Fibroblast of lung (primary cell): ENCODE measurements at places on chromosomes 7 and 10. TPM values are rescaled to one million over a fixed set of nuclear protein-coding genes. Genes with fewer than 3 reads are reported as not detected.

TMEM236 gene
- under 0.01 and 0.17 TPM in 2 replicates for total RNA-seq

PILRB gene
- 3.6 and 4.3 TPM in 2 replicates for total RNA-seq

C10orf143 gene
- total RNA-seq, result 0.51 and 2.0 TPM in 2 replicates

DNA sequence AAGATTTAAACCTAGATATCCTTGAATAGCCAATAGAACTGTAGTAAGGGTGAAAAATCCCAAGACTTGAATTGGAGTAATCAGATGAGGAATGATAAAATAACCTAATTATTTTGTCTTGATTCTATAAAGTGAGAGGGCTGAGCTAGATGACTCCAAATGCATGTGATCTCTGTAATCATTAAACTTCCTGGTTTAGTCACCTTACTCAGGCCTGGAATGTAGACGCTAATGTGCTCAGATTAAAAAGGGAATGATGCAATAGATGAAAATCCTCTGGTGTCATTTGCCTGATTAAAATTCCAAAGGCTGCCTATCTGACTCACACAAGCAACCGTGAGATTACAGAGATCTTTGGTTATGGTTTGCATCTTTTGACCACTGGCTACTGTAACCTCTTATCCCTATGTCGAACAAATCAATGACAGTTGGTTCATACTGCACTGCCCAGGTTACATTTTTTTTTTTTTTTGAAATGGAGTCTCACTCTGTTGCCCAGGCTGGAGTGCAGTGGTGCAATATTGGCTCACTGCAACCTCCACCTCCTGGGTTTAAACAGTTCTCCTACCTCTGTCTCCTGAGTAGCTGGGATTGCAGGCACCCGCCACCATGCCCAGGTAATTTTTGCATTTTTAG, 2.9 kb upstream of the HKDC1 start:
- H3K4me1 ChIP-seq, result peaks cover 3% of the 10 kb centered on the region
- no peak overlapping the region for H3K4me3 ChIP-seq
- no peaks in the 10 kb centered on the region for H3K27me3 ChIP-seq

GRCh38 chr10:18008986-18009385, 57.3 kb downstream of the SLC39A12 start:
- peak; percentile 20 for DNase-seq
- peaks cover 7% of the 10 kb centered on the region for H3K4me1 ChIP-seq
- H3K4me3 ChIP-seq, result no peak overlapping the region
- H3K27me3 ChIP-seq, result no peaks in the 10 kb centered on the region
- H3K36me3 ChIP-seq, result no peaks in the 10 kb centered on the region
- H3K27ac ChIP-seq, result no peak overlapping the region

DNA sequence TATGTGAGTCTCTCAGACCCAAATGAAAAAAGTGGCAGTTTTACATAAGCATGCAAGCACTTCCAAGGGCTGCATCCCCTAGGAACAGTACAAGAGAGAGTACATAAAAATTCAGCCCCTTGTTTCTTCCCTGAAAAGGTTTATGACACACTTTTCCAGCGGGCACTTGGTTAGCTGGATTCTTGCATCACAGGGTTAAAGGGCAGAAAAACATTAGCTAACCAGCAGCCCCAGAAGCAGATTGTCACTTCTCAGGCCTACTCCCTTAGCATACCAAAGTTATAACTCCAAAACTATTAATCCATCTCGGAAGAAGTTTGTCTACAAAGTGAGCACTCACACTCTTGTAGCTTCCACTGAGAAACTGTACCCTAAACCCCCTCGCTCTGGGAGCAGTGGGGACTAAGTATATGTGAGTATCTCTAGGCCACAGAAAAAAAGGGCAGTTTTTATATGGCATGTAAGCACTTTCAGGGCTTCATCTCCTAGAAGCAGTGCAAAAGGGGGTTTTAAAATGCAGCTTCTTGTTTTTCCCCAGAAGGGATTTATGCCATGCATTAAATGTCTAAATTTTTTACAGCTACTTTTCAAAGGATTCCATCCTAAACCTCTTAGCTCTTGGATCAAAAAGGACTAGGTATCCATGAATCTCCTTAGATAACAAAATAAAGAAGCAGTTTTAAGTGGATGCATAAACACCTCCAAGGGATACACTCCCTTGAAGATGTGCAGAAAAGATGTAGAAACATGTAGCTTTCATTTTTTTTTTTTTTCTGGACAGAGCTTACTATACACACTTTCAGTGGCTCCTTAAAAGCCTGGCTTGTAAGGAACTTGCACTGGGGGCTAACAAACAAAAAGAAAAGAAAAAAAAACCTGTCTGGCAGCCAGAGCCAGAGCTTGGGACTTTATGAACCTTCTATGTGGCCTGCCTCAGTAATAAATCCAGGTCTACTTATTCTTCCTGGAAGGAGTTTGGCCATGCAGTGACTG, 956.7 kb downstream of the CCSER2 start:
- DNase-seq, result no peak
- H3K27ac ChIP-seq, result no peak overlapping the region
- no peaks in the 10 kb centered on the region for H3K27me3 ChIP-seq
- H3K4me1 ChIP-seq, result no peaks in the 10 kb centered on the region
- no peaks in the 10 kb centered on the region for H3K36me3 ChIP-seq
- no peak overlapping the region for H3K4me3 ChIP-seq

DNA sequence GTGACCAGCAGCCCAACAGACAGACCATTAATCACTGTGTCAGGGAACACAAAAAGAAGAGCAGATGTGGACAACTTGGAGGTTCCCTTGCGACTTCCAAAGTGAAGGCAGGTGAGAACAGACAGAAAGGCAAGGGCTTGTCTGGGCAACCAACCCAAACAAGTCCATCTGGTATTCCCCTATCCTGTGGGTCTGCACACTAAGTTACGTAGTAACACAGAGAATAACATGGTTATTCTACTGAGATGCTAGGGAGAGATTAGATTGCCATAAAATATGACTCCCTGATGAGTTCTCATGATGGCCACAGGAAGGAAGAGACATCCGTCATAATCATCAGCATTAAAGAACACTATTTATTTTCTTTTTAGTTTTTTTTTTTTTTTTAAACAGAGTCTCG, 252.2 kb downstream of the CALN1 start:
- no peak overlapping the region for H3K27ac ChIP-seq
- H3K4me1 ChIP-seq, result no peaks in the 10 kb centered on the region
- no peaks in the 10 kb centered on the region for H3K36me3 ChIP-seq
- no peak overlapping the region for H3K4me3 ChIP-seq
- DNase-seq, result no peak

DNA sequence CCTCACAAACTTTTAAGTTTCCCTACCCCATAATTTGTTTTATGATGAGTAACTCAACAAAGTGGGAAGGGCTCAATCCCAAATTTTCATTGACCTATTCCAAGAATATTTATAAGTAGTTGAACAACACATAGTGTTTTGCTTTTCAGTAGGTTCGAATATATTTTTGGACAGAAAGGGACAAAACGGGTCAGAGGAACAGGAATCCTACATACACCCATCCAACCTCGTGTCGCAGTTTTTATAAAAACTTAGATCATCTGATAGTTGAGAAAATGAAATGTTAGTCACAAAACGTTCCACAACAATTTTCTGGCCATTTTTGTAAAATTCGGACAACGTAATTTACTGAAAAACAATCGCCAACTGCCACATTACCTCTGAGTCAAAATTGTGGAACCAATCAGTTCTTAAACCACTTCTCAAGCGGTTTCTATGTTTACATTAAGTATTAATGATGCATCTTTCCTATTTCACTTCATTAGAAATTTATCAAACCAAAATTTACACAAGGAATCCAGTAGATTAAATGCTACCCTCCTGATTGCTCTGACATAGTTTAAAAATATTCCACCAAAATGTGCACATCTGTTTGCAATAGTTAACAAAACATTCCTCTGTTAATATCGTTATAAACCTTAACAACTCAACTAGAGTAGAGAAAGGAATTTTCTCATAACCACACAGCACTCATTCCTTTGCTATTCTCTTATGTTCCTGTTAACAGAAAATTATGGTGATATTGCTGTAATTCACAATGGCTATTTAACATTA, 6.3 kb downstream of the WNT16 start:
- peaks cover 4% of the 10 kb centered on the region for H3K4me1 ChIP-seq
- no peak overlapping the region for H3K27ac ChIP-seq
- no peak for DNase-seq
- no peaks in the 10 kb centered on the region for H3K36me3 ChIP-seq
- no peak overlapping the region for H3K4me3 ChIP-seq

DNA sequence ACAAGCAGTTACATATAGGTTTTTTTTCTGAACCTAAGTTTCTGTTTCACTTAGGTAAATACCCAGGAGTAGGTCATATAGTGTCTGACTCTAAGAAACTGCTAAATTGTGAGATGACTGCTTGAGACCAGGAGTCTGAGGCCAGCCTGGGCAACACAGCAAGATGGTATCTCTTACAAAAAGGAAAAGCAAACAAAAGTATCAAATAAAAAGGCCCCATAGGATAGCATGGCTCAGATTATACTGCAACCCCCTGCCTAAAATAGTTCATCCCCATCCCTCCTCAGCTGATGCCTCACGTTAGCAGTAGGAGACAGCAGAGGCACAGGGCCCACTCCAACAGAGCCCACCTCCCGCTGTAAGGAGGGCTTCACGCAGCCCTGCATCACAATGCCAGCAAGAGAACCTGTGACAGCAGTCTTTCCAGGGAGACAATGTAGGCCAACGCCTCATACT, 90.3 kb downstream of the SRPK2 start:
- H3K27me3 ChIP-seq, result no peaks in the 10 kb centered on the region
- H3K4me3 ChIP-seq, result no peak overlapping the region
- H3K36me3 ChIP-seq, result no peaks in the 10 kb centered on the region
- H3K27ac ChIP-seq, result no peak overlapping the region
- no peak for DNase-seq

GRCh38 chr7:70104243-70104642, 506.0 kb downstream of the AUTS2 start:
- no peaks in the 10 kb centered on the region for H3K27me3 ChIP-seq
- no peak overlapping the region for H3K27ac ChIP-seq
- H3K4me3 ChIP-seq, result no peak overlapping the region
- no peaks in the 10 kb centered on the region for H3K36me3 ChIP-seq
- no peaks in the 10 kb centered on the region for H3K4me1 ChIP-seq

- no peak overlapping the region for H3K4me3 ChIP-seq
- no peaks in the 10 kb centered on the region for H3K36me3 ChIP-seq
- H3K27ac ChIP-seq, result no peak overlapping the region
- no peaks in the 10 kb centered on the region for H3K4me1 ChIP-seq
Measured at GRCh38 chr7:138853448-138853847, 55.5 kb upstream of the ATP6V0A4 start.

DNA sequence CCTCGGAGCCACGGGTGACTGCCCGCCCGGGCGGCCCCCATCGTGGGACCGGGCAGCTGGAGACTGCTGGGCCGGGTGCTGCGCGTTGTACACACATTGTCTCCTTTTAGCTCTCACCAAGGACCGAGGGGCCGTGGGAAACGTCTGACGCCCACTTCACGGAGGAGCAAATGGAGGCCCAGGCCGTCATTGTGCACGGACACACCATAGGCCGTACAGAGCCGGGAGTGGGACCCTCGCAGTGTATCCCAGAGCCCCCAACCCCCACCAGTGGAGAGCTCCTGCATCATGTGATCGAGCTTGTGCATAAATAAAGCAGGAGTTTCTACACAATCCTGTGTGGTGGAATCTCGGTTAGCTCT, 722 bp downstream of the DENND10 start:
- H3K36me3 ChIP-seq, result no peaks in the 10 kb centered on the region
- no peaks in the 10 kb centered on the region for H3K4me1 ChIP-seq
- H3K27me3 ChIP-seq, result no peaks in the 10 kb centered on the region

GRCh38 chr7:142496545-142496991, 238.7 kb upstream of the PRSS58 start:
- peaks cover 6% of the 10 kb centered on the region for H3K4me1 ChIP-seq
- DNase-seq, result peak; percentile 71
- H3K4me3 ChIP-seq, result no peak overlapping the region
- no peak overlapping the region for H3K27ac ChIP-seq
